ENCODE measurements at places on chromosomes 12 and 14.

DNA sequence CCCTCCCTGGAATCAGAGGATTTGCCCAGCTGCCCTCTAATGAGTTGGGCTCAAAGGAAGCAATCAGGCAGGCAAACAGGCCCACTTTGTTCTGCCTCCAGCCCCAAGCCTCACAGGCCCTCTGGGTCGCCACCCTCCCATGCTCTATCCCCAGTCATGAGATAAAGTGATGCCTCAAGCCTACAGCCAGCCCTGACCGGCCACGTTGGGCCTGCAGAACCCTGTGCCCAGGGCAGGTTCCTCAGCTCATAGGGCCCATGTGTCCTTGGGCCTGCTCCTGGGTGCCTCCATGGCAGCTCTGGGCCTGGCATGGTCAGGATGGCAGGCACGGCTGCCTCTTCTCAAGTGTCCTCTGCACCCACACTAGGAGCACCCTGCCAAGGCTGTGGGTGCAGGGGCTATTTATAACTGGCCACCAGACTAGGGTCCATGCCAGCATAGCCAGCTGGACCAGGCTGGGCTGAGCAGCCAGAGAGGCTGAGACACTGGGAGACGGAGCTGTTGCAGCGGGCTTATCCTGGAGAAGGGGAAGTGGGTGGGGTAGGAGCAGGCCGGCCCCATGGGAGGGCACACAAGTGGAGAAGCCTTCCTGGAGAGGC lies 20.2 kb downstream of the HDAC7 start:
- DNase-seq, result no peak

DNA sequence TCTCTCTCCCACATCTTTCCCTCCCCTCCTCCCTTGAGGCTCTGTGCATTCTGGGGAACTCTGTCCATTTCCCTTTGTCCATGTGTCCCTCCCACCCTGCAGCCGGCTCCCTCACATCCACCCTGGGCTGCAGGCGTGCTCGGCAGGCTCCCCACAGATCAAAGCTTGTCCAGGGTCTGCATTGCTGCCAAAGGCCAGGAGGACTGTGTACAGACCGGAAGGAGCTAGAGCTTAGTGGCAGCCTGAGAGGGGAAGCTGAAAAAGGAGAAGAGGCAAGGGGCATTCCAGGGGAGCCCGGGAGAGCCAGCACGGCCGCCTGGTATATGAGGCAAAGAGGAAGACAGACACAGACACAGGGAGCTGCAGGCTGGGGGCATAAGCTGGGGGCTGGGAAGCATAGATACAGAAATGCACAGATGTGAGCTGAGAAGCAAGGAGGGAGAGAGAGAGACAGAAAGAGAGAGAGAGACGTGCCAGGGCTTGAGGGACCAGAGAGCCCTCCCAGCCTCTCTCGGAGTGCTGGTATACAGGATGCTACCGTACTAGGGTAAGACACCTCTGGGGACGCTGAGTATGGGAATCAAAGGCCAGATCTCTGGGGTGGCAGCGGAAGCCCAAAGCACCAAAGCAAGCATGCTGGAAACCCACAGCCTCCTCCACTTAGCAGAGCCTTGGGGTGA lies 3.3 kb downstream of the CD4 start:
- DNase-seq, result no peak

DNA sequence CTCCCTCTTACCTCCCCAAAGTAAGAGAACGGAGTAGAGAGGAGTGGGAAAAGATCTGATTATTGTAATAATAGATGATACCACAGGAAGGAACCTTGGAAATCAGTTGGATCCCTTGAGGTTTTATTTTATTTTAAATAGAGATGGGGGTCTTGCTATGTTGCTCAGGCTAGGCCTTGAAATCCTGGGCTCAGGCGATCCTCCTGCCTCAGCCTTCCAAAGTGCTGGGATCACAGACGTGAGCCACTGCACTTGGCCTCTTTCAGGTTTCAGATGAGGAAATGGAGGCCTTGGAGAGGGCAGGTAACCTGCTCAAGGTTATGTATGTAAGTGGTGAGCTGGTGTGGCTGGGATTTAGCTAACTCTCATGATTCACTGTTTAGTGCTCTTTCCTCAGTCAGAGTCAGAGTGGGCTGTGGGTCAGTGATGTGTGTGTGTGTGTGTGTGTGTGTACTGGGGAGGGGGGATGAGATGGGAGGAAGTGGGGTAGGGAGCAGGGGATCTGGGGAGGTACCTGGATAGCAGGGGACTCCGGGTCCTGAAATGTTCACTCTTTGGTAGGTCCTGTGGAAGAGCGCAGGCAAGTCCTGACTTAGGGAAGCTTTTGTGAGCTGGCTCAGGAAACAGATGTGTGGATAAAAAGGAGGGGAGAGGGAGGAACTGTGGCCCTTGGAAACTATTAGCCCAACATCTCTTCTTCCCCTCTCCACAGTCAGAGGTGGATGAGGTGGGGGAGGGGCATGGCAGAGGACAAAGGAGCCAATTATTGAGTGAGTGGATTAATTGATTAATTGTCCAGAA lies 4.7 kb upstream of the CISTR start:
- DNase-seq, result no peak

DNA sequence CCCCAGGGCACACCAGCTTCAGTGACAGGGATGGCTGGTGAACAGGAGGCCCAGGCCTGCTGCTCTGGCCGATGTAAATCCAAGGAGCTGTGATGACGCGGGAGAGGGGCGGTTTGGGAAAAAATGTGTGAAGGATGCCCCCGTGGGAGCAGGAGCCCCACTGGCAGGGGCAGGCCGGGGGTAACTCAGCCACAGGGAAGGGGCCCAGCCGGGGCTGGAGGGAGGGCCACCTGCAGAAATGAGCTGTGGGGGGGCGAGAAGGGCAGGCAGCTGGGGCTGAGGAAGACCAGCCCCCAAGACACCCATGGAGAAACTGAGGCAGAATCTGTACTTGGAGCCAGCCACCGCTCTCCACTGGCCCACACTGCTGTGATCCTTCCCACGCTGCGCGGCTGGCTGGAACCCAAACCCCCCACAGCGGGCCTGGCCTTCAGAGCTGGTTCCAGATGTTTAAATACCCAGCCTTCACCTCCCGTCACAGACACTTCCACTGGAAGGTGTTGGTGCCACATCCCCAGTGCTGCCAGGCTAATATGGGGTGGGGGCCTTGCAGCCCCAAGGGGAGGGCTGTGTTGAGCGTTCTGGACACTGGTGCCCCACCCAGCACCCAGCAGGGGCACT lies 28.5 kb upstream of the ANKRD9 start:
- no peak for DNase-seq

GRCh38 chr12:42761086-42761485 lies 171.5 kb upstream of the PRICKLE1 start:
- no peak for DNase-seq

DNA sequence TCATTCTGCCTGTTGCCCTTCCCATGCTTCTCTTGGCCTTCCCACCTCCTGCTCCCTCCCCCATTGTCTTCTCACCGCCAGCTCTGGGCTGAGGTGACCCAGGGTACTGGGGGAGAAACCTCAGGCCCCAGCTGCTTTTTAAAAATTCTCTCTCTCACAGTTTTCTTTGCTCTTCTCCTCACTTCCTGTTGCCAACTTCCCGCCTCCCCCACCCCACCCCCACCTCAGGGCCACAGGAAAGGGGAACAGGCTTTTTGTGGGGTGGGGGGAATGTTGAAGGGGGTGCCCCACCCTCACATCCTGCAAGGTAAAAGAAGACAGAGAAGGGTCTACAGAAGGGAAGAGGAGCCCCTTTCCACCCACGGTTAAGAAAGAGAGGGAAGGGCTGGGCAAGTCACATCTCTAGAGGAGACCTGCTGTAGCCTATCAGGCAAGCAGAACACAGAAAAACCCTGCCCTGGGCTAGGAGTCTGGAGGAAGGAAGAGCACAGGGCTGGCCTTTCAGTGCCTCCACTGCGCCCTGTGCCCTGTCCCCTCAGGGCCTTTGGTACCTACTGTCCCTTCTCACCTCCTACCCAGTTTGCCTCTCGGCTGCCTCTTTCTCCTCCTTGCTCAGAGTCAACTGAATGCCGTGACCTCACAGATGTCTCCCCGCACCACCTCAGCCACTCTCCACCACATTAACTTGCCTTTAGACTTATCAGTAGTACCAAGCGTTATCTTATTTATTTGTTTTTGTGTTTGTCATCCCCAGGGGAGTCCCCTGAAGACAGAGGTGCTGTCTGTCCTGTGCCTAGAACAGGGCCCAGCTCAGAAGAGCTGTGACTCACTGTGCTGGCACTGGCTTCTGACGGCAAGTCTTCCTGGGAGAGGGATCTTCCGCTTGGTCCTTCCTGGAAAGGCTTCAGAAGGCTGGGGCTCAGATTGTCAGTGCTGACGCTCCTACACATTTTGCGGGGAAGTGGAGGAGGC lies 1.7 kb downstream of the ARHGAP9 start:
- DNase-seq, result no peak

GRCh38 chr12:124457287-124458219 lies 109.9 kb downstream of the NCOR2 start:
- no peak for DNase-seq

DNA sequence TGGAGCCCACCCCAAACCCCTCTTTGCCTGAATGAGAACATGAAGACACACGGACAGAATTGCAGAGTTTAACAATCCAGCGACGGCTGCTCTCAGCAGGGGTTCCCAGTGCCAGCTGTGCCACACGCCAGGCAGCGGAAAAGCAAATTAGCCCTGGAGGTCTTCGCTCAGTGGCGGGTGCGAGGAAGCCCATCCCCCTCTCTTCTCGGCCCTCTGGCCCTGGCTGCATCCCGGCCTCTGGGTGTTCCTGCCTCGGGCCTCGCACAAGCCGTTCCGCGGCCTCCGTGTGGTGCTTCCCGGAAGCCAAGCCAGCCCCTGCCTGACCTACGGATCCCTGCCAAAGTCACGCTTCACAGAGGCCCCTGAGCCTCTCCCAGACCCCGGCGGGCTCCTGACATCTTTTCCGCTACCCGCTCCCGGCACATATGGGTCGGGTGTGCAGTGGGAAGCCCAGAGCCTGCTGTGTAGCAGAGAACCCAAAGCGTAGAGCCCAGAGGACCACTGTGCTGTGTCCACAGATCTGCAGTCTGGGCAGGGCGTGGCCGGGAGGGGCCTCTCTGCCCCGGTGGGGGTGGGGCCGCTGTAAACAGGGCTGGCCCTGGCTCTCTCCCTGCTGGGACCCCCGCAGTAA lies 70.7 kb upstream of the GALNT9 start:
- DNase-seq, result no peak

GRCh38 chr12:42583016-42583415 lies 6.5 kb downstream of the PRICKLE1 start:
- DNase-seq, result no peak

GRCh38 chr14:79483477-79484388 lies 727.6 kb downstream of the DIO2 start:
- no peak for DNase-seq

GRCh38 chr14:90291699-90292098 lies 35.3 kb downstream of the PSMC1 start:
- DNase-seq, result no peak

- no peak for DNase-seq
Observed at GRCh38 chr12:121753844-121754264, 39.6 kb downstream of the RHOF start.

- DNase-seq, result no peak
Observed at GRCh38 chr12:86663716-86664115, 407.5 kb upstream of the MGAT4C start.

DNA sequence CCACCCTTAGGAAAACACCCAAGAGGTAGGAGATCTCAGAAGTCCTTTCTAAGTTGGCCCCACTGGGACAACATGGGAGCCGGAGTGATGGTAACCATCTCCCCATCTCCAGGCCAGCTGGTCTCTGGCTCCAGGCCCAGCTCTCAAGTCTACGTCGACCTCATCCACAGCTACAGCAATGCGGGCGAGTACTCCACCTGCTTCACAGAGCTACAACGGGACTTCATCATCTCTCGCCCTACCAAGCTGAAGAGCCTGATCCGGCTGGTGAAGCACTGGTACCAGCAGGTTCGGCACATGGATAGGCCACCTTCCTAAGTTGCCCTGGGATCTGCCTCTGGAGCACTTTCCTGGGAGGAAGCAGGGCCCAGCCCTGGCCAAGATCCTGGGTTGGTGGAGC lies 11.0 kb upstream of the OAS2 start:
- DNase-seq, result no peak

DNA sequence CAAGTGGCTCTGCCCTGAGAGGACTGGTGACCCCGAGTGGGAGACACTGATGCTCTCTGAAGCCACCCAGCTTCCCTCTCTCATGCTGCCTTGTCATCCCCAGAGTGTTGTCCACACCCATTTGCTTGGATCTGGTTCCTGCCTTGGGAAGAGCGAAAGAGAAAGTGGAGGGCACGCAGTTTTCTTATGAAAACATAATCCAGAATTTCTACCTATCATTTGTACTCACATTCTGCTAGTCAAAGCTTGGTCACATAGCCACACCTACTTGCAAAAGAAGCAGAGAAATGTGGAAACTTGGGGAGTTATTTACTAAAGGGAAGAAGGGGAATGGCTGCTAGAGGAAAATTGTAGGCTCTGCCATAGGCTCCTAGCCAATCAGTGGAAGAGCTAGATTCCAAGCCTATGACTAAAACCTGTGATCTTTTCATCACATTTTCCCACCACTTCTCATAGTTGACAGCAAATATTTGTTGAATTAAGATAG lies 326.3 kb downstream of the ZFP36L1 start:
- no peak for DNase-seq

GRCh38 chr14:62736048-62737043 lies 308.9 kb downstream of the KCNH5 start:
- DNase-seq, result no peak
